Myocyte (in vitro differentiated cells): ENCODE measurements at places on chromosomes 16 and 17.
A peak's percentile ranks its signal among the peaks of the same experiment; 100 is the strongest.

GRCh38 chr17:27526604-27527002 lies 70.4 kb downstream of the KSR1 start:
- no peak for DNase-seq

GRCh38 chr17:76531486-76532038 lies 5.9 kb downstream of the CYGB start:
- DNase-seq = no peak

GRCh38 chr17:81453076-81453475 lies 57.8 kb downstream of the BAHCC1 start:
- DNase-seq = no peak

DNA sequence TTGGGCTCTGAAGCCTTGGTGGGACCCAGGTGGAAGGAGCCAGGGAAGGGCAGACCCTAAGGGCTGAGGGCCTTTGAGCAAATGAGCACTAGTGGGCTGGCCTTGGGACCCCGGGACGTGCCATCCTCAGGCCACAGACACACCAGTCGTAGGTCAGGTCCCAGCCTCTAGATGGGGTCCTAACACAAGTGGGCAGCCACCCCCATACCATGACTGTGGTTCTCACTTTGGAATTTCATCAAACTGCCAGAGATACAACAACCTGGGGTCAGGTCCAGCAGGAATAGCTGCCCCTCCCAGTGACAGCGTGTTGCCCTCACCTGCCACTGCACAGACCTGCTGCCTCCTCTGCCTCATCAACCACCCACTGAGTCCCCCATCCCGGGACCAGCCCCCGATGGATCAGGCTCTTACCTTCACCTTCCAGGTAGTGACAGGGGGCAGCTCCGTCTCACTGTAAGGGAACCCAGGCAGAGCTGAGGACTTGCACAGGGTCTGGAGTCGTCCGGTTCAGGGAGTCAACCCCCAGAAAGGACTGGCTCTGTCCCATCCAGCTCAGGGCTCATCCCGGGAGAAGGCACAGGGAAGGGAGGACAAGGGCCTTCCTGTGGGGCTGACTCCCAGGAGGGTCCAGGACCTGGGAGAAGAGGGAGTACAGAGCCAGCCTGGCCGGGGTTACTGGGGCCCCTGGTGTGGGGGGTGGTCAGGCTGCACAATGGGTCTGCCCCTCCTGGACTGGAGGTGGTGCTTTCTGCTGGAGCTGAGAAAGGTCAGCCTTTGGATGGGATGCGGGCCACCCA lies 40.0 kb downstream of the LGALS9 start:
- DNase-seq = no peak

- DNase-seq = peak; percentile 89
Observed at GRCh38 chr16:89873109-89873971, at the start of gene TCF25. Gene TCF25, plus strand, starts transcription at chr16:89873592. Its CDS starts 76 bp downstream, at chr16:89873668.

DNA sequence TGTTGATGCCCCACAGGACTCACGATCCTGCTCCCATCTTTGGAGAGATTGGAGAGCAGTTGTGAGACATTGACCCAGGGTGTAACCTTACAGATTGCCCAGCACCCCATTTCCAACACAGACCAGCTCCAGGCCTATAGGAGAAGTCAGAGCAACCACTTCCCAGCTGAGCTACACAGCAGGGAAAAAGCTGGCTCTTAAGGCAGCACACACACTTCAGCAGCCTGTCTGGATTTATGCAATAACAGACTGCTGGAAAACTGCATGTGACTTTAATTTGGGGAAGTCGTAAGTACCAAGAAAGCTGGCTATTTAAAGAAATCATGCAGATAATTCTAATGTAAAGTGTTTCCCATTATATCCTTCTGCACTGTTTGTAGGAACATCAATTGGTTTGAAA lies 30.8 kb downstream of the NOG start:
- DNase-seq = no peak

GRCh38 chr17:45332989-45333701 lies 16.3 kb upstream of the MAP3K14 start:
- DNase-seq = no peak

GRCh38 chr17:290626-291025 lies 62.0 kb downstream of the RPH3AL start:
- DNase-seq = no peak

DNA sequence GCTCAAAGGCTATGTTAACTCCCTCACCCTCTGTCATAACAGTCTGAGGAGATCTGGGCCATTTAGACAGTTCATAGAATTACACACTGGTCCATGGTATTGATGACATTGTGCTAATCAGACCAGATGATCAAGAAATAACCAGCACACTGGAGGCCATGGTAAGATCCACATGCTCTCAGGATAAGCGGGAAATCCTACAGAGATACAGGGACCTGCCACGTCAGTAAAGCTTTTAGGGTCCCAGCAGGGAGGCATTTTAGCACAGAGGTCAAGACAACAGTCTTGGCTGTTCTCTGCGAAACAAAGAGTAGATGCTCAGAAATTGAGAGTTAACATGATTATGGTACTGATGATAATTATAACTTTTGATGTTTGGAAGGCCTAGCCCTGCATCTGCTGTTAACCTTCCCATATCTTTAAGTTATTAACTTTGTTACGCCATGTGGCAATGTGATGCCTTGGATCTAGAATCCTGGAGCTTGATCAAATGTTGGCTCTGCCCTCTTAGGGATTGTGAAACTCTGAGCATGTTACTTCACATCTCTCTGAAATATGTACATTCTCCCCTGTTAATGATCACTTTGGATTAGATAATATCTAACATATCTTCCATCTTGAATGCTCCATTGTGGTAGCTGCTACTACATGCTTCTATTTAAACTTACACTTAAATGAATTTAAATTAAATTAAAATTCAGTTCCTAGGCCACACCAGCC lies 172.0 kb upstream of the SOX9 start:
- DNase-seq = no peak

DNA sequence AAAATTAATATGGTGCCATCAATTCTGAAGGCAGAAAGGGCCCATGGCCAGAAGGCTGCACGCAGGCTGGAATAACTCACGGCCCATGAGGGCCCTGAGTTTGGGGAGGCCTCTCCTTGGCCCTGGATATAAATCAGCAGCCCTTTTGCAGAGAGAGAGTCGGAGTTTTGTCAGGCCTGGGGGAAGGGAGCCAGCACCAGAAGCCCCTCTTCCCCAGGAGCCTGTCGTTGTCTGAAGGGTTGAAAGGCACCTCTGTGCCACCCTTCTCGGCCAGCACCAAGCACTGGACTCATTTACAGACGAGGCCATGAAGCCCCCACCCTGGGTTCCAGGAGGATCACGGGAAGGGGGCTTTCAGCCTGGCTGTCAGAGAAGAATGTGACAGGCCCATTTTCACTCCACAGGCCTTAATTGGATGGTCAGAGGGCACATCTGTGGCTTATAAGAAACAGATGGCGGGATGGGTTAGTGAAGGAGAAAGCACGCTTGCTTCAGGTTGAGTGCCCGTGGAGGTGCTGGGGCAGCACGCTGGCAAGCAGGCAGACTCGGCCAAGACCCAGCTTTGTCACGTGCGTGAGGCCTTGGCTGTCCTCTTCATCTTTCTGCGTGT lies 140.6 kb downstream of the CLEC16A start:
- no peak for DNase-seq

GRCh38 chr17:48593126-48593829 lies at the start of gene HOXB5:
Gene HOXB5, minus strand, starts transcription at chr17:48593779. Its CDS starts 97 bp downstream, at chr17:48593682.
- DNase-seq = no peak

- no peak for DNase-seq
Observed at GRCh38 chr16:82544378-82545160, 82.2 kb upstream of the CDH13 start.

DNA sequence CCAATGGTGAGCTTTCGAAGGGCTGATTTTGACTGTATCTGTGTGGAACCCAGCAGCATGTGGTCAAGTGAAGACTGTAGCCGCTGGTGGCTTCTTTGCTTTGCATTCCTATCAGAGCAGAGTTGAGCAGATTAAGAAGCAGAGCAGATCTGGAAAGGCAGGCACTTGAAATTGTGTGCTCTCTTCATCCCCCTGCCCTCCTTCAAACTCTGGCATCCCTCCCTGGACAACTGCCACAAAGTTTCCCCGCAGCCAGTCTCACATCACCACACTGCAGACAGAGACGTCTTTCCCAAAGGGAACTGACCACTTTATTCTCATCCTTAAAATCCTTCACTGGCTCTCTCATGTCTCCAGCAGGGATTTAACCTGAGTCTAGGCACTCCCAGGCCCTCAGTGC lies 237.1 kb upstream of the DYNLRB2 start:
- no peak for DNase-seq

DNA sequence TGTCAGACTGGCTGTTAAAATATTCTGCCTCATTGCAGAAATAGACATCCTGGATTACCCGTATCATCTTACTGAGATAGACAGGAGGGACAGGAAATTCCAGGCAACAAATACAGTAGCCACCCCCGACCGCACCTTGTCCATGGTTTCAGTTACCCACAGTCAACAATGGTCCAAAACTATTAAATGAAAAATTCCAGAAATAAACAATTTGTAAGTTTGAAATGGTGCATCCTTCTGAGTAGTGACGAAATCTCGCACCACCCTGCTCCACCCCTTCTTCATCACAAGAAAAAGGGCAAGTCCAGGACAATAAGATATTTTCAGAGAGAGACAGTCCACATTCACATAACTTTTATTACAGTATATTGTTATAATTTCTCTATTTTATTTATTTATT lies 23.6 kb upstream of the PRSS54 start:
- DNase-seq = no peak

DNA sequence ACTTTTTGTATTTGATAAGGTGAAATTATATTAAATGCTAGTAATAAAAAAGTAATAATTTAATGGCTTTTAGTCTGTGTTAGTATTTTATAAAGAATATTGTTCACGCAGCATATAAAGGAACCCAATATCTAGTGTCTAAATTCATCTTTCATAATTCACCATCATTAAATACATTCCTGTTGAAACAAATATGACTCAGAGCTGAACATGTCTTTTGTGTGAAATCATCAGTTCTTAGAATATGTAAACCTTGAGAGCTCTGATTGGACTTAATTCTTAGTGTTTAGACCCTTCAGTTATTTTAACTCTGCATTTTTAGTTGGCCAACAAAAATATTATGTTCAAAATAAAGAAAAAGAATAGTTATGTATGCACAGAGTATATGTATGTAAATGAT lies 71.8 kb downstream of the ABHD15 start:
- no peak for DNase-seq

GRCh38 chr17:44266402-44267164 lies 1.4 kb downstream of the SLC4A1 start:
- DNase-seq = no peak

DNA sequence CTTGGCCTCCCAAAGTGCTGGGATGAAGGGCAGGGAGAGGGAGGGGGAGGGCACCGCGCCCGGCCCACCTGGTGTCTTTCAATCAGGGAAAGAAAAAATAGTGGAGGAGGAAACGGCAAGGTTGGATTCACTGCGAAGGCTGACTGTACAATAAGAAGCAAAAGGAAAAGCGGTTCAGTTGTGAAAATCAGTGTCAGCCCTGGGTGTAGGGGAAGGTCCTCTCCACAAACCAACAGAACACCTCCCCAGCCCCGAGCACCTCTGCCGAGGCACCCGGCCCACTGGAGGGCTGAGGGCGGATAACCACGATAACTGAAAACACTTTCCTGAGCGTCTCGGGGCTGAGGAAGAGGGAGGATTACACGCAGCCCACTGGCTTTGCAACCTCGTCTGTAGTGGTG lies 1.4 kb upstream of the SPG7 start:
- DNase-seq = no peak

DNA sequence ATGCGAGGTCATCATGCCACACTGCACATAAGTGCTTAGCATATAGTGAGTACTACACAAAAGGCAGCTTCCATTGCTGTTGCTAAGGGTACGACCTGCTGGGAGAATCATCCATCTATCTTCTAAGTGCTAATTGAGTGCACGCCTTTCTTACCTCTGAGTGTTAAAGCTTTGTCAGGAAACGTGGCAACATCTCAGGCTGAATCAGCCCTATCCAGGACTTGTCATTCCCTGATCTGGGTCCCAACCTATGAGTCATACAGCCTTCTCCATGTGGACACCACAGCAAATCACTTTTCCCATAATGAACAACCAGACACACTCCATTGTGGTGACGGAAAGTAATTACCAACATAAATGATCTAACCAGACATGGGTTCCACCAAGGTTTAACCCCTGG lies 201.1 kb upstream of the MAF start:
- DNase-seq = no peak

DNA sequence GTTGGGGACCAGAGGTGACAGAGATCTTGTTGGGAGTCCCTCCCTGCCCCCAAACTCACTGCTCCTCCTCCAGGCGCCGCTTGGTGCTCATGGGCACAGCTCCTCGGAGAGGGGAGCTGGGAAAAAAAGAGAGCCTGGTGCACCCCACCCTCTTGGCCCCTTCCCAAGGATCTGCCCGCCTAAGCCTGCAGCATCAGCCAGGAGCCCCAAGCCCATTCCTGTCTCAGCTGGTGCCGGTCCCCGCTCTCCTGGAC lies 400 bp downstream of the HCFC1R1 start:
- peak; percentile 90 for DNase-seq

GRCh38 chr17:661509-661908 lies 53.1 kb downstream of the VPS53 start:
- no peak for DNase-seq

DNA sequence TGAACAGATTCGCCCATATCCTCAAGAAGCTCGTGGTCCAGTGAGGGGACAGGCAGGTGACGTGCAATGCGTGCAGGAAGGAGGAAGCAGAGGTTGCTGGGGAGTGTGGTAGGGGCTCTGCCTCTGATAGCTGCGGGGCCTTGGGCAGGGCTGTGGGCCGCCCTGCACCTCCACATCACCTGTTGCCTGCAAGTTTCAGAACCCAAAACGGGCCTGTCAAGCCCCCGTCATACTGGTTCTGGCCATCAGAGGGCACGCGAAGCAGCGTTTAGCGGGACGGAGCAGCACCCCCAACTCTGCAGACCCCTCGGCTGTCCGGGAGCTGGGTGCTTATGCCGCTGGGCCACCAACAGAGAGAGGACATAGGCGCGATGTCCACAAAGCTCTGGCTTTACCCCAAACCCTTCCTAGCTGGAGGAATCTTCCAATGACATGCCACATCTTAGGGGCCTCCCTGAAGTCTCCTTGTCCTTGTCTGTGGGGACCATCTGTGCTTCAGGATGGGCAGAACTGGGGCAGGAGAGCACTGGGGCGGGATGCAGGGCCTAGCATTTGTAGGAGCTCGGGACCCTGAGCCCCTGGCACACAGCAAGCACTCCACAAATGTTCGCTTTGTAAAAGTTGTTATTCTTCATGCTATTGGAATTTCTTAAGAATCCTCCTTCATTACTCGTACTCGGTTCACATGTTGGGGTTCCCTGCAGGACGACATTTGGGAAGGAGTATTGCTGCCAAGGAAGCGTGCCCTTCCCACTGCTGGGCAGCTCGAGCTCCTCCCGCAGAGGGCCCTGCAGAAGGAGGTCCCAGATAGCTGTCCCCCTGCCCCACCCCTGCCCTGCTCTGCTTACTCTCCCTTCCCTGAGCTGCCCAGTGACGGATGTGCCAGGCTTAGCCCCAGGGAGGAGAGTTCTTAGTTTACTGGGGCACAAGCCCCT lies 64.3 kb downstream of the CNGB1 start:
- DNase-seq = peak; percentile 69

- no peak for DNase-seq
Observed at GRCh38 chr16:88753602-88754001, 31.4 kb downstream of the PIEZO1 start.

DNA sequence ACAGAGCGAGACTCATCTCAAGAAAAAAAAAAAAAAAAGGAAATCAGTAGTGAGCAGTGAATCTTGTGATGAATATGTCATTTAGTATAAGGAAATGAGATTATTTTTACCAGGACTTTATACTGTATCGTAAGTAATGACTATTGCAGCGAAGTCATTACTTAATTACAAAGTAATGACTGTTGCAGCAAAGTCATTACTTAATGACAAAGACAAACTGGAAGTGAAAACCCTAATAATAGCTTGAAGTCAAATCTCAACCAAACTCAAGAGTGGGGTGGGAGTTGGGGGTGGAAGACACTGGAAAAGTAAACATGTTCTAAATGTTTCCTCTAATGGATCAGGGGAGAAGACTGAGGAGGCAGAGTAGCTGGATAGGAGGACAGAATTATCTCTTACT lies 76.5 kb downstream of the ARHGAP44 start:
- DNase-seq = no peak
